Keratinocyte (primary cell): ENCODE measurements at places on chromosomes 5 and 9.

GRCh38 chr5:174608631-174609097, 115.7 kb upstream of the MSX2 start:
- no peak overlapping the region for H3K27ac ChIP-seq
- no peak overlapping the region for H3K4me3 ChIP-seq
- DNase-seq = peak; percentile 40

GRCh38 chr9:5382479-5382878, 42.8 kb upstream of the RLN1 start:
- H3K36me3 ChIP-seq = no peaks in the 10 kb centered on the region
- no peak overlapping the region for H3K4me3 ChIP-seq
- H3K4me1 ChIP-seq = no peaks in the 10 kb centered on the region
- H3K27me3 ChIP-seq = no peaks in the 10 kb centered on the region

DNA sequence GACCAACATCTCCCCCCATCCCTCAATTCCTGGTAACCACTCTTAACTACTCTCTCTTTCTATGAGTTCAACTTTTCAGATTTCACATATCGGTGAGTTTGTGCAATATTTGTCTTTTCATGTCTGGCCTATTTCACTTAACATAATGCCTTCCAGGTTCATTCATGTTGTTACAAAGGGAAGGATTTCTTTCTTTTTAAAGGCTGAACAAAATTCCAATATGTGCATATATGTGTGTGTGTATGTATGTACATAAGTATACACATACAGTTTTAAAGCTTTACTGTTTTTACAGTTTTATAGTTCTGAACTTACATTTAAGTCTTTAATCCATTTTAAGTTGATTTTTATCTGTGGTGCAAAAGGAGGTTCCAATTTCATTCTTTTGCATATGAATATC, 130.7 kb downstream of the SV2C start:
- no peaks in the 10 kb centered on the region for H3K36me3 ChIP-seq
- no peak overlapping the region for H3K27ac ChIP-seq
- no peaks in the 10 kb centered on the region for H3K4me1 ChIP-seq
- H3K27me3 ChIP-seq = peaks cover 3% of the 10 kb centered on the region
- H3K4me3 ChIP-seq = no peak overlapping the region
- no peak for DNase-seq

DNA sequence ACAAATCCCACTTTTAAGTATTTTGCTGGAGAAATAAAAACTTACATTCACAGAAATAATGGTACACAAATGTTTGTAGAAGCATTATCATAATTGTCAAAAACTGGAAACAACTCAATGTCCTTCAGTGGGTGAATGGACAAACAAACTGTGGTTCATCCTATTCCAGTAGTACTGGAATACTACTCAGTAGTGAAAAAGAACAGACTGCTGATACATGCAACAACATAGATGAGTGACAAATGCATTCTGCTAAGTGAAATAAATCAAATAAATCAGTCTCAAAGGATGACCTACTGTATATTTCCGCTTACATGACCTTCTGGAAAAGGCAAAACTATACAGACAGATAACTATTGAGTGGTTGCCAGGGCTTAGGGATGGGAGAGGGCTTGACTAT, 114.1 kb downstream of the ANKRD55 start:
- no peak overlapping the region for H3K4me3 ChIP-seq
- H3K27me3 ChIP-seq = no peaks in the 10 kb centered on the region
- DNase-seq = no peak
- no peak overlapping the region for H3K27ac ChIP-seq
- peaks cover 10% of the 10 kb centered on the region for H3K4me1 ChIP-seq

DNA sequence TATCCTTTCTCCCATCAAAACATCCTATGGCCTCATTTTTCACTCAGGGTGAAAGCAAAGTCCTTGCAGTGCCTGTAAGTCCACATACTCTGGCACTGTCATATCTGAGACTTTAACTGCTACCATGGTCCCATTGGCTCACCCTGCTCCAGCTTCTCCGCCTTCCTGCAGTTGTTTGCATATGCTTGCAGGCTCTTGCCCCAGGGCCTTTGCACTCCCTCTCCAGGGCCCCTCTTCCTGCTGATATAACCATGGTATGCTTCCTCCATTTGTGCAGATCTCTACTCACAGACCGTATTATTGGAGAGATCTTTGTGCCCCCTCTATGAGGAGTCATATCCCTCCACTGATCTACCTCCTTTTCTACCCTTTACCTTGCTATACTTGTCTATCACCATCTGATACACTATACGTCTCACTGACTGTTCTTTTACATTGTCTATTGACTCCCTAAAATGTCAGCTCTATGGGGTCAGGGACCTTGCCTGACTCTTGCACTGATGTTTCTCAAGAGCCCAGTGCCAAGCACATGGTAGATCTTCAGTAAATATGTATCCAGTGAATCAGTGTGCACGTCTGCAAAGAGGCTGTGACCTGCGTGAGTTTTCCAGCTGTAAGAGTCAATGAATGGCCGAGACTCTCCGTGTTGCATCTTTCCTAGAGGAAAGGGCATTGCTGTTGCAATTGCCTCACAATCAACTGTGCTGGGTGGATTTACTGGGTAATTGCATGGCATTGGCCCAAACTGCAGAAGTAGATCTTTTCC, 81.7 kb upstream of the CPEB4 start:
- DNase-seq = no peak
- no peaks in the 10 kb centered on the region for H3K36me3 ChIP-seq
- H3K27me3 ChIP-seq = no peaks in the 10 kb centered on the region
- no peak overlapping the region for H3K27ac ChIP-seq
- H3K4me3 ChIP-seq = no peak overlapping the region

DNA sequence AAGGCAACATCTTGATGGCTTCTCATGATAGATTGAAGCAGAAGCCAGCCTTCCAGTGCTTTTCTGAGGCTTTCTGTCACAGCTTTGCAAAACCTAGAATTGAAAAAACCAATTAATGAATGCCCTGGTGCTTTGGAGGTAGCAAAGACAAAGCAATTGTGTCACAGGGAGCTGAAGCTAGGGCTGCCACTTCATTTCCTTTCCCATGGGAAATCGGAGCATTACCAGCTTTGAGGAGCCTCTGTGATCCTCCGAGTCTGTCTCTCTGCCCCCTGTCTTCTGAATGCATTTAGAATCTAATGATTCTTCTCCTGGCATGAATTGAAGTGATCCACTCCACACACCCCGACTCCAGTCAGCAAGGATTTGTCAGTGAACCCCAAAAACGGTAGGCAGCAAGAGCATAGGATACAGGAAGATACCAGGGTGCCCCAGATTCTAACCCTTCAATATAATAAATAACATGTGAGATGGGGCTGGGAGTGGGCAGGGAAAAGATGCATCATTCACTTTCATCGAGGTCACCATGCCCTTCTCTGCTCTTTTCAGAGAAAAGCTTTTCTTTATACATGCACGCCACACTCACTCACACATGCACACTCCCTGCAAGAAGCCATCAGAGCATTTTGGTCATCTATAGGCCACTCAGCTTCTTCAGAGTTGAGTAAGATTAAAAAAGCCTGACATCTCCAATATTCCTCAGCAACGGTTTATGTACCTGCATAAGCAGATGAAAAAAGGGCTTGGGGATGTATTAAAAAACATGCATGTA, 247.7 kb upstream of the ZNF462 start:
- no peaks in the 10 kb centered on the region for H3K4me1 ChIP-seq
- no peak for DNase-seq
- no peak overlapping the region for H3K4me3 ChIP-seq
- H3K36me3 ChIP-seq = no peaks in the 10 kb centered on the region

- H3K4me1 ChIP-seq = no peaks in the 10 kb centered on the region
- DNase-seq = no peak
Measured at GRCh38 chr5:77867914-77868313, 91.8 kb upstream of the TBCA start.
